ENCODE measurements at places on chromosomes 16 and 17.

DNA sequence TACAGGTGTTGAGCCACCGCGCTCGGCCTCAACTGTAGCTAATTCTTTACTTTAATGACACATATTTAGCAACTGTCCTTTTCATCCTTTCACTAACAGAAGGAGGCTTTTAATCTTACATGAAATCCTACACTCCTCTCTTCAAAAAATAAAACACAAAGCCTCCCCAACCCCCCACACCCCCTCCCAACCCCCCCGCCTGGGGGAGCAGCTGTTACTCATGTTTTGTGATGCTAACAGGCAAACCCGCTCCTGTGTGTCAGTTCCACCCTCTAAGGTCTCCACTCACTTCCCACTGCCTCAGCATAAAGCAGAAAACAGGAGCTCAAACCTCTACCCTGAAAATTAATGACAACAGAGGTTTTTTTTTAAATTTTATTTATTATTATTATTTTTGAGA, 55.4 kb upstream of the SLC25A19 start:
- DNase-seq = peak; percentile 51

DNA sequence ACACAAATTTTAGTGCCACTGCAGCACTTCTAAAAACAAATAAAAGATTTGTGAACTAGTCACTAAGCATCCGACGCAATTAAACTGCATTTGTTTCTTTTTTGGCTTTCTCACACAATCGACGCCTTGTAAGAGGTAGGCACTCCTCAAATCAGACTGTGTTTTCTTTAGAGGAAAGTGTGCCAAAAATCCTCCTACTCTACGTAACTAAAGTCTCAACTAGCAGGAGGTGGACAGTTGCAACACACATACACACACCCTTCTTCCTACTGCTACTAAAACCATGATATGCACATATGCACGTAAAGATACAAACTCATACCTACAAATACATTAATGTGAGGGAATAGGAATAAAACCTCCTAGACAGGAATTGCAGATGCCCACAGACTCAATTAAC, 844.7 kb upstream of the SOX9 start:
- no peak for DNase-seq

DNA sequence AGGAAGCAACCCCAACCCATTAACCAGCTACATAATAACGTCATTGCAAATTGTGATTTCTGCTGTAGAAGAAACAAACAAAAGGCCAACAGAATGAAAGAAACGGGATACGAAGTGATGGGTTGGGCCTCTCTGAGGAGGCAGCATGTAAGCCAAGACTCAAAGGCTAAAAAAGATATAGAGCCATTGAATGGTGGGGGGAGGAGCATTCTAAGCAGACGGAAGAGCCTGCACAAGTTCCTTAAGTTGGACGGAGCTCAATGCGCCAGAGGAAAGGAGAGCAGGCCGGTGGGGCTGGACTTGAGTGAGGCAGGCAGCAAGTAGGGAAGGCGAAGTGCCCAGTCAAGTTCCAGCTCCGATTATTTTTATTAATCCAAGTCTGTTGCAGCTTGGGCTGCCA, 160.3 kb downstream of the SHISA9 start:
- DNase-seq = no peak

GRCh38 chr17:80795754-80796153, 195.9 kb upstream of the CHMP6 start:
- no peak for DNase-seq

GRCh38 chr16:28501258-28502232, 5.1 kb downstream of the IL27 start:
- no peak for DNase-seq

DNA sequence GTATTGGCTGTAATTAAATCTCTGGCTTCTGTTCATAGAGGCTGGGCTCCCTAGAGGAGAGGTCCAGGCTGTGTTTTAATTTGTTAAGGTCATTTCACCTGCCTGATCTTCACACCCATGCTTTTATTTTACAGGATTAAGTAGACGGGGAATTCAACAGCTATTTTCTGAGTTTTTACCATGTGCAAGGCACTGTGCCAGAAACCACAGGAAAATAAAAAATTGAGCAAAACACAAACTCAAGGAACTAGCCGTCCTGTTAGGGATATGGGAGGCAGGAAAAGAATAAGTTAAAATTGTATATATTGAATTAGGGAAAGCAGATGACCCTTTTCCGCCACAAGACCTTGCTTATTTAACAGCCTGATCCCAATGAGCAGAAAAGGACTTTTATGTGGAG, 29.1 kb downstream of the HS3ST3A1 start:
- DNase-seq = no peak

DNA sequence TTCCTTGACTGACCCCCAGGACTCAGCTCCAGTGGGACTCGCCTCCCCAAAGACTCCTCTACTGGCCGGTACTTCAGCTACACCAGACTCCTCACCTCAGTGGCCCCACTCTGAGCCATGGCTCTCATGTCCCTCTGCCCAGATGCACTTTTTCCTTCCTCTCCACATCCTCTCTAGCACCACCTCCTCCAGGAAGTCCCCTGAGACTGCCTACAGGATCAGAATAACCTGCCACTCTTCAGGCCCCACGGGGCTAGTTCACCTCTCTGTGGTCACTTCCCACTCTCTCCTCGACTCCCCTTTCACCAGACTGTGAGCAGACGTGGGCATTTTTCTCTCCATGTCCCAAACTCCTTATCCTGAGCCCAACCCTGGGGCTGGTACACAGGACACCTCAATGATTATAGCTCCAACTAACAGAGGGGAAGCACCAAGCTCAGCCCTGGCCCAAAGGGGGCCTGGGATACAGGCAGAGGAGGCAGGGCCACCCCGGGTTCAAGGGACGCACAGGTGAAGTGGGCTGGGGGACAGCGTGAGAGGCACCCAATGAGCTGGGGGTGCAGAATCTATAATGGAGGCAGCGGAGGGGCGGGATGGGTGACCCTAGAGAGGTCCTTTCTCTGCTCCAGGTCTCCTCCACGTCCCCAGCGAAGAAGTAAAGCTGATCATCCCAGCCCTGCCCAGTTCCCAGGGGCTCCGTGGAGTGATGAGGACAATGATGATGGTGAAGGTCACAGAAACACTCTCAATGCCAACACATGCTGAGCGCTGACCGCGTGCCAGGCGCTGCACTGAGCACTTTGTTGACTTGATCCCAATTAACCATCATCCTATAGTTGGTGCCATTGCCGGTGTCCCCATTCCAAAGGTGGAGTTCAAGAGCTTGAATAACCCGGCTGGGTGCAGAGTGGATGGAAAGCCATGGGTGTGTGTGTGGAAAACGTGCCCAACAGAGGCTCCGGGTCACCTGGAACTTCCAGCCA, 3.9 kb downstream of the TRPV3 start:
- no peak for DNase-seq

DNA sequence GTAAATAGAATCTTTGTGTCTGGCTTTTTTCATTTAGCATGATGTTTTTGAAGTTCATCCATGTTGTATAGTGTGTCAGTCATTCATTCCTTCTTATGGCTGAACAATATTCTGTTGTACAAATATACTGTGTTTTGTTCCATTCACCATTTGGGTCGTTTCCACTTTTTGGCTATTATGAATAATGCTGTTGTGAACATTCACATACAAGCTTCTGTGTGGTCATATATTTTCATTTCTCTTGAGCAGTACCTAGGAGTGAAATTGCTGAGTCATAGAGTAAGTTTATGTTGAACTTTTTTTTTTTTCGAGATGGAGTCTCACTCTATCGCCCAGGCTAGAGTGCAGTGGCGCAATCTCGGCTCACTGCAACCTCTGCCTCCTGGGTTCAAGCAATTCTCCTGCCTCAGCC, 32.3 kb upstream of the TAOK1 start:
- no peak for DNase-seq

DNA sequence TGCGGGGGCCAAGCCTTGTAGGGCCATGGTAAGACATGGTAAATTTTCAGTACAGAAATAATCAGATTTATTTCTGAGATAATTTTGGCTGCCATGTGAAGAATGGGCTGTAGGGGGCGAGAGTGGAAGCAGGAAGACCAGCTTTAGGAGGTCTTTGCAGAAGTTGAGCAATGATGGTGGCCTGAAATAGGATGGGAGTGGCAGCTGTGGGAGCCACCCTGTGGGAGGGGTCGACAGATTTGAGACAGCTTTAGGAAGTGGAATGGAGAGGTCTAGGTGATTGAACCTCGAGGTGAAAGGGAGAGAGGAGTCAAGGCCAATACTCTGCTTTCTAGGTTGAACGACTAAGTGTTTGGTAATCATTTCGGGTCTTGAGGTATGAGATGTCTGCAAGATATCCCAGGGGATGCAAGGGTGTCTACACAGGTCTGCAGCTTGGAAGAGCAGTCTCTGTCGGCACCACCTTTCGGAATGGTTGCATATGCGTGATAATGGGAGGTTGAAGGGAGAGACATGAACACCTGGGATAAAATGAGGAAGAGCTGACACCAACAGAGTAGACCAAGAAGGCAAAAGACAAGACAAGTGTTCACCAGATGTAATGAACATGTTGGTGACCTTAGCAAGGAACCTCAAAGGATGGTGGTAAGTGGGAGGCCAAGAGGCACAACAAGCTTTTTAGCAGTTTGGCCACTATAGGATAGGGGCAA, 4.2 kb upstream of the ATXN7L3 start:
- peak; percentile 66 for DNase-seq

DNA sequence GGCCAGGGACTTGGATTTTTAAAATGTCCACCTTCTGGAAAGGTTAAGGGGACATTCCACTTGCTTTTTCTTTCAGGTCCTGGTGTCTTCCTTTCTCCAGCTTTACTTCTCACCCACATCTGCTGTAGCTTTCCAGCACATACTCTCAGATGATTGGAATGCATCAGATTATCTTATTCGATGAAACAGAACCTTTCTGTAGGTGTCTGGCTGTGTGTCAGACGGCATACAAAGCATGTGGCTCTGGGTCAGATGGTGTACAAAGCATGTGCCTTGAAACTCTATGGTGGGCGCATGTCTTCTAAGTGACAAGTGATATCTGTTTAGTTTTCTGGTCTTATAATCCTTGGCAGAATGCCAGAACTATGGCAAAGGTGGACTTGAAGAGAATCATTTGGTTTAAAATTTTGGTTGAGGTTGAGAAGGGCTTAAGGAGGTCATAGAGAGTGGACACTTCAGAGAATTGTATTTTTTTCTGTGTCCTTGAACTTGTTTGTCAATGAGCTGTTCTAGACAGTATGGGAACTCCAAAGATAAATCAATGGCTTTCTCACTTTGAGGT, 125.3 kb downstream of the FTO start:
- DNase-seq = no peak

DNA sequence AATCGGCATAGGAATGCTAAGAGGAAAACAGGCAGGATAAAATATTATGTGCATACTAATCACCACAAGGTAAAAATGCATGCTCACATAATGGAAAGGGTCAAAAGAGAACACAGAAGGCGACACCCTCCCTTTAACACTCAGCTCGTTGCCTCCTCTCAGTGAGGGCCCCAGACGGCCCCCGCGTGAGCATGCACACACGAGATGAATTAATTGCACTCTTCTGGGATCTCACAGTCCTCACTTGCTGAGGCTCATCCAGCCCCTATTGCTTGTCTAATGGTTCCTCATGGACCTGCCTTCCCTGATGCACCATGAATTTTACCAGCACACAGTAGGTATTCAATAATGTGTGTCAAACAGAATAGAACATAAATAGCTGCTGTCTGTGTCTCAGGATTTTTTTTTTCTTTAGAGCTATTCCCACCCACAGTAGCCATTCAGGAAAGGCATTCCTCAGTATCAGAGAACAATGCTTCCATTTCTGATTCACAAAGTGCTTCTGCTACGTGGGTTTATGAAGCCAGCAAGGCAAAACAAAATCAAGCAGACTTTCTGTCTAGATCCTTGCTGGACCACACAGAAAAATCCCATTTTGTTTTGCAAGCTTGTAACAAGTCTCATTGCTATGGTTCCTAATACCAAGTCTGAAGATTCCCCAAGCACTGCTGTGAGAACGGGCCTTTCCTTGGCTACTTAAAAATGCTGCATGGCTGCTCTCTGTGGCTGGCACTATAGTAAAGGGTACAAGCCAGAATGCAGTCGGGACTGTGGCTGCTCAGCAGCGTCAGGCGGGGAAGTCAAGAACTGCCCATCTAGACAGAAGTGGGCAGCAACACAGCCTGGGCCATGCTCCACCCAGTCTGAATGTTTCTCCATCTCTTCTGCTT, 43.6 kb downstream of the TOM1L2 start:
- DNase-seq = no peak

DNA sequence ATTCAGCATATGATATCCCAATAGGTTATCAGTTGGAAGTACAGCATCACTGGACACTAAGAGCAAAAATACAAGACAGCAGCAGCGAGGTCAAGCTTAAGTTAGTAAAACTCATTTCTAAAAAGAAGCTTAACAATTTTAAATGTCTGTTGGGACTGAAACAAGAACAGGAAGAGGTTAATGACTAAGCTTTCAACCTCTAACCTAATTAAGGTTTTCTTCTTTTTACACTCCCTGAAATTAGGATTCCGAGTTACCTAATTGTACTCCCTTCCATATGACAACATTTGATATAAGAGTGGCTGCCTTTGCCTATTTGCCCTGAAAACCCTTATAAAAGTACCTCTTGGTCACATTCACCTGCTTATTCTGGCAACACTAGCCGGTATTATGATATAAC, 34.3 kb downstream of the CPSF4L start:
- DNase-seq = peak; percentile 17

DNA sequence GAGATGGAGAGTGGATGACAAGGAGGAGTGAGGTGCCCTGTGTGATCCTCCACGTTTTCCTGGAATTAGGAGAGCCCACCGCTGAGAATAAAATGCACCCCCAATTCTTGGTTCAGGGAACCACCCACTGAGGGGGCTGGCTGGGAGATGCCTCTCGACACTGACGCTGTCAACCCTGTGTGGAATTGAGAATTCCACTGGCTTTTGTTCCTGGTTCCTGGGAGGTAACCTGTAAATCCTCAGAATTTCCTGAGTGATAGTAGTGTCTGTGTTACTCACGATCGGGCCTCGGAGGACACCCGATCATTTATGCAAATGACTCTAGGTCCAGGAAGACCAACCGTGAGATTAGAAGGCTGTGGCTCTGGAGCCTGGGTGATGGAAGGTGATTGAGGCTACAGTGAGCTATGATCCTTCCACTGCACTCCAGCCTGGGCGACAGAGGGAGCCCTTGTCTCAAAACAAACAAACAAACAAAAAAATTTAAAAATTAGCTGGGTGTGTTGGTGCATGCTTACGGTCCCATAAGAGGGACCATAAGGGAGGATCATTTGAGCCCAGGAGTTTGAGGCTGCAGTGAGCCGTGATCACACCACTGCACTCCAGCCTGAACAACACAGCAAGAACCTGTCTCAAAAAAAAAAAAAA, 11.7 kb upstream of the PRPSAP1 start:
- DNase-seq = peak; percentile 39
